ENCODE measurements at places on chromosomes 3 and 15.
A peak's percentile ranks its signal among the peaks of the same experiment; 100 is the strongest.

DNA sequence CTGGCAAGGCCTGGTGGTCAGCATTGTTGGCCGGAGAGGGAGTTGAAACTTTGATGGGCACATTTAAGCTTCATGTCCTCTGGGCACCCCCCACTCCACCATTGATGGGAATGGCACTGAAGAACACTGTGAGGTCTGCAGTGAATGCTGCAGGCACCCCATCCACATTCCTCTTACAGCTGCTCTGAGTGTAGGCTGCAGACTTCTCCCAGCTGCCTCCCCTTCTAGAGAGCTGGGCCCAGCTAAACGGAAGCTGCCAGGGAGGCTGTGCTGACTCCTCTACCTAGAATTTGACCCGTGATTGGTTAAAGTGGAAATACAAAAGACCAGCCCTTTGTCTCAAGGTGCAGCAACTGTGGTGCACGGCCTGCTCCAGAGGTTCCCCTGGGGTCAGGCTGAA, 10.6 kb downstream of the TMEM158 start:
- DNase-seq, result no peak

GRCh38 chr3:16868513-16868912, 16.2 kb upstream of the PLCL2 start:
- no peak for DNase-seq

- DNase-seq, result peak; percentile 33
Observed at GRCh38 chr3:13484851-13485590, 4.9 kb downstream of the HDAC11 start.

- DNase-seq, result no peak
Observed at GRCh38 chr3:155553780-155554179, 191.1 kb downstream of the PLCH1 start.

DNA sequence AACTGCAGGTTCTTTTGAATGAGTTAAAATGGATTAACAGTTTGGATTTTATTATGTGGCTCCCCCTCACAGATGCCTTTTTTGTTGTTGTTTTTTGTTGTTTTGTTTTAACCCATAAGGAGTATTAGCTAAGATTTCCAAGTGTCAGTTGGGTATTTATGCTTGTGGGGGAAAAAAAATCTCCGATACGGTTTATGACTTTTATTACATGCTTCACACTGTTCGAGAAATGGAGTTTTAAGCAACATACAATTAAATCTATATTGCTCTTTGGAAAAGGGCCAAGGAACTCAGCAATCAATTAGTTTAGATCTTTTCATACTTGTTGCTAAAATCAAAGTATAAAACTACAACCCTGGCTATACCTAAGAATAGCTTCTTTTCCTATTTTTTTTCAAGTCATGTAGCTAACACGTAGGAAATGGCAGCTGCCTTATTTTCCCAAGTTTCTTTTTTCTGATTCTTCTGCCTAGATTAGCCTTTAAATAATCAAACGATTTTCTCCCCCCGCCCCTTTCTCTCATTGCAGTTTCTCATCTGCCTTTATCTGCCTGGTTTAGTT, 16.0 kb downstream of the NR2F2 start:
- no peak for DNase-seq

DNA sequence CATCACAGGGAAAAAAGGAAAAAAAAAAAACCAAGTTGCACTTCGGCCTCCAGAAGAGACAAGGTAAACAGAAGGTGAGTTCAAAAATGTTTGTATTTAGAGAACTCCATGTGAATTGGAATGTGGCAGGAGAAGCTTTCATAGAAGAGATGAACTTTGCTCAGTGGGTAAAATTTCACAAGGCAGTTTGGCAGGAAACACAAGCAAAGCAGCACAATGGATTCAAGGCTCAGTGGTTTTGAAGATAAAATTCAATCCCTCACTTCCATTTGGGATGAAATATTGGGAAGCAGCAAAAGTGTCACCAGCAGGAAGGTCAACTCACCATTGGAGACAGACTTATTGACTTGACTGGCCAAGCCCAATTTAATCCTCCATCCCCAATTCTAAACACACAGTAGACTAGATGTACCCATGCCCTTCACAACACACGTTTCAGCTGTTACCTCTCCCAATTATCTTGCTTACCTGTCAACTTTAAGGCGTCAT, 256.7 kb upstream of the ICE2 start:
- no peak for DNase-seq

GRCh38 chr15:38299216-38299615, 46.6 kb downstream of the SPRED1 start:
- no peak for DNase-seq

GRCh38 chr3:195932418-195933043, 24.2 kb upstream of the TNK2 start:
- DNase-seq, result no peak

DNA sequence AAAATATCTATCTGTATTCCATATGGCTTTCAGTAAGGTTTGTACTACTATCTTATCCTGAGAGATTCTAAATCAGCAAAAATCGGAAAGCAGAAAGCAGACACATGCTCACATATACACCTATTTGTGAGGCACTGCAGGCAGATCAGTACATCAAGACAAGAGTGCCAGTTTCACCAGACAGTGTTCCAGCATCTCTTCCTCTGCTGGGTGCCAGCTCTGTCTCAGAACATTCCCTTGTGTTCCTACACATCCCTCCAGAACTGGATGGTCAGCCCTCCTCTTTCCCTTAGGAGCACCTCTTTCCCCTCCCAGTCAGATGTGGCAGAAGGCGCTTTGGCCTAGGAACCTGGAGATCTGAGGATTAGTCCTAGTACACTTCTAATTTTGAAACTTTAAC, 121.3 kb upstream of the IL12A start:
- DNase-seq, result no peak

DNA sequence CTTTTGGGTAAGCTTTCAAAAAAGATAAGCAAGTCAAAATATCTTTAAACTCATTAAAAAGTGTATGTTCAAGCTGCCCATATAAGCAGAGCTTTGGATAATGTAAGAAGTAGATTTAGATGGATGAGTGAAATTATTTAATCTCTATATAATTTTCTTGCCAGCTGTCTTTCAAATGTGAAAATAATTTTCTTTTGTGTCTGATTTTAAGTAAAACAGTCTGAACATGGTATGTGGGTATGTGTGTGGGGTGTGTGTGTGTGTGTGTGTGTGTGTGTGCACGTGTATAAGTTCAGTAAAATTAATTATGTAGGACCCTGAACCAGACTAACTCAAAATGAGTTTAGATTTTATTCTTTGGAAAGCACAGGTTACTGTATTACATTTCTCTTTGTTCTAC, 155.2 kb upstream of the CGNL1 start:
- DNase-seq, result no peak

GRCh38 chr3:172746475-172746874, 4.1 kb upstream of the ECT2 start:
- no peak for DNase-seq

DNA sequence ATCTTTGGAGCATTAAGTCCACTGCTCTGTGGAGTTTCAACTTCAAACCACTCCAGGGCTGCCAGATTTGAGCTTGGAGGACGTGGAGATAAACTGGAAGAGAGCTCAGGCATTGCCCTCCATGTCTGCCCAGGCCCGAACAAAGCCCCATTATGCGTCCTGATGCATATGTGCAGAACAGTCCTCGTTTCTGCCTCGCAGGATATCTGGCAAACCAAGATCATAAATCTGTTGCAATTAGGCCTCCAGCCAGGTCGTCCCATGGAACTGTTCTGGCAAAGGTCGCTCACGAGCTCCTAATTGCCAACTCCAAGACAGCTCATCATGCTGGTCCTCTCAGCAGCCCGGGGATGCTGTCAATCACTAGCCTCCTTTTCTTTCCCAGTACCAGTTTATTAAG, 91.2 kb downstream of the SEMA5B start:
- DNase-seq, result no peak

DNA sequence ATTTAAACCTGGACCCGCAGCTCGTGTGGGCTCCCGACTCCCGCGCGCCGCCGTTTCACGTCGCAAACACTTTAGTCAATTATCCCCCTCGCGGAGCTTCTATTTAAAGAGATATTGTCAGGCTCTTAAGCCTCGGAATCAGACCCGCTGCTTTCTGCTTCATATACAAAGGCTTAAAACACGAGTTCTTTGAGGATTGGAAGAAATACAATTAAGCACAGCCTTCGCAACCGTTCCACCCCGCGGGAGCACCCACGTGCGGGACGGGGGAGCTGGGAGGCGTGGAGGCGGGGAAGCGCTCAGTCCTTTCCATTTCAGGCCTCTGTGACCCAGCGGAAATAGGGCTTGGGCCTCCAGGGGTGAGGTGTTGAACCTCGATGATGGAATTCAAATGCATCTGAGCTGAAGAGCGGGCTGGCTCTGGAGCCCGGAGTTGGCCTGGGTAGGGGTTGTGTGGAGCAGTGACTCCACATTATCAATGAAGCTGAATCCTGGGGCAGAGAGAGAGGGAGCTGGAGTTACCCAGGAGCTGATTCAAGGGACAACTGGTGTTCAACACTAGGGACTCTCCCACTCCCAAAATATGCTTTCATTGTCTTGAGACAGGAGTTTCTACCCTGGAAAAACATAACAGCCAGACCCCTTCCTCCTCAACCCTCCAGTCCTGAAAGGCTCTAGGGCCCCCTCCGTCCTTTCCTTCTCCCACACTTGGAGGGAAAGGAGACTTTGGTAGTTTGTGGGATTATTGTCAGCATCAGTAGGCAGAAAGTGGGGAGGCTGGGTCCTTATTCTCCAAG, 2.4 kb downstream of the ANKRD63 start:
- DNase-seq, result no peak

GRCh38 chr15:33152502-33153109, 41.9 kb downstream of the FMN1 start:
- peak; percentile 23 for DNase-seq

DNA sequence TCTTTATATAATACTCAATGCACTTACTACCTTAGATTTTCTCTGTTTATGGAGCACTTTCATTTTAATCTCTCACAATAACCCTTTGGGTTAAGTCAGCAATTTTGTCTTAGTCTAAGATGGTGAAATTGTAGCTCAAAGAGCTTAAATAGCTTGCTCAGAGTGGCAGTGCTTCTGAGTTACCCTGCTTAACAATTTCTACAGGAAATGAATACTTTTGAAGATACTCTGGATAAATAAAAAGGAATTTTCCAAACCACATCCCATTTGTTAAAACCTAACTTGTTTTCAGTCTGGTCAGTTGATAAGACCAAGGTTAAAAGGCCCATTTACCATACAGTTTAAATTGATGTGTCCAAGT, 37.2 kb downstream of the HMG20A start:
- DNase-seq, result no peak

DNA sequence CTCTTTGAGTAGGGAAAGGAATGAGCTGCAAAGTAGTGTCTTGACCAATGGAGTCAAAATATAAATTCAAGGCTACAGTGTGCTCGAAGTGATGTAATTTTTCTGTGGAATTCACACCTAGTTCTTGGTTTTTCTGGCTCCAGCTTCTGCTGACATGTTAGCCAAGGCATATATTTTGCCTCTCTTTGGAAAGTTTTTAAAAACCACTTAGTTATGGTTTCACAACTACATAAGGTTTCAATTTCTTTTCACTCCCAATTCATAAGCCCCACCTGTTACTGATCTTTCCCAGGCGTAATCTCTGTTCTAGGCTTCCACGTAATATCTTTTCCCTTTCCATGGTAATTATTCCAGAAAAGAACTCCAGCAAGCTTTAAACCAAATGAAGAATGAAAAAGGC, 46.9 kb downstream of the GADL1 start:
- no peak for DNase-seq

- DNase-seq, result no peak
Observed at GRCh38 chr15:65376767-65377104, 1.1 kb downstream of the IGDCC3 start.

DNA sequence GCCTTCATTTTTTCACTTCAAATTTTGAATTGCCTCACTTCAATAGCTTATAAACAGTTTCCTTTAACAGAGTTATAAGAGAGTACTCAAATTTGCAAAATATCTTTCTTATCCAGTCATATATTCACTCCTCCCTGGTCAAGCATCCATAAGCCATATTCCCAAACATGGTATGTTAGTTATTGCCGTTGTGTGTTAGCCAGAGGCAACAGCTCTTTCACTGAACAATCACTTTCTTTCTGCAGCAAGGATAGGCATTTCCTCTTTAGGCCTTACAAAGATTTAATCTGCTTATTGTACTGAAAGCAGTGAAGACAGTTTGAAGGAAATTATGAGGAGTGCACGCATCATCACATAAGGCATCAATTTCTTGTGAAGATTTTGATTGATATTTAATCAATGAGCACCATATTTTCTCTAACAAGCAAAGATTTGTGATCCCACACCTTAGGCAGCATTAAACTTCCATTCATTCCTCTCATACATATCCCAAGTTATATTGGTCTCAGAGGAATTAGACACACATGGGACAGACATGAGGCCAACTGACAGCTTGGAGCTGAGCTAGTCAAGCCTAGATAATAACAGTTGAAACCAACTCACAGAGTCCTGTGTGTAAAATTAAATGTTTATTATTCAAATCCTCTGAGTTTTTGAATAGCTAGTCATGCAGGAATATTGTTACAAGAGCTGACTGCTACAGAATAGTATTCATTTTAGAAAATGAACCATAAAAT, 80.0 kb upstream of the EPHA6 start:
- DNase-seq, result no peak

DNA sequence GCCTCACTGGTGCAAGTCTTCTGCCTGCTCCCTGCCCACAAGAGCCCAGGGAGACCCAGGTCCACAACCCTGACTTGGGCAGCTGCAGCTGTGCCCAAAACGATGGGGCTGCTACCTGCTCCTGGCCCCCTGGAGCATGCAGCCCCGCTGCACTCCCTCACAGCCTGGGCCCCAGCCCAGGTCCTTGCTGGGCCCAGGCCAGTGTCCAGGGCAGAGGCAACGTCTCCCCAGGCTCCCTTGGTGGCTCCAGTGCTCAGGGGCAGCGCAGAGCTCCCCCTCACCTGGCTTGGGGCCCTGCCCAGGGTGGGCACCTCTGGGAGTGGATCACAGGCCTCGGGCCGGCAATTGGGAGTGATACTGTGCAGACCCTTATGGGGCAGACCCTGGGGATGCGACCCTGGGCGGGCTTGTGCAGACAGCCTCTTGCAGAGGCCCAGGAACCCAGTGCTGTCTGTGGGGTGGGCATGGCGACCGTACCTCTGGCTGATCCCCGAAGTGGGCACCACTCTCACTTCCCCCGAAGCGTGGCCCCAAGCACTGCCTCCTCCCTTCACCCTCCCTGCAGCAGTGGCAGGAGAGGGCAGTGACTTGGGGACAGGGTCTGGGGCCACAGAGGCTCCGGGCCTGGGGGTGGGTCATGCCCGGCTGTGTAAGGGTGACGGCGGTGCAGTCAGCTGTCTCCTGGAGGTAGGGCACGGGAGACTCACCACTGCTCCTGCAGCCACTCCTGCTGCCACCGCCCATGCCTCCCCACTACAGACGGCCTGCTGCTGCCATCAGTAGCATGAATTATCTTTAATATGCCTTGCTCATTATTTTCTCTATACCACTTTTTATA, 255.9 kb downstream of the DOCK3 start:
- DNase-seq, result no peak

- no peak for DNase-seq
Observed at GRCh38 chr15:52094811-52095584, 17.6 kb downstream of the BCL2L10 start.

GRCh38 chr3:147089286-147089685, 317.1 kb downstream of the ZIC4 start:
- no peak for DNase-seq

GRCh38 chr3:122253581-122253980, 70.1 kb downstream of the CASR start:
- no peak for DNase-seq
